IMR-90 (cell line): ENCODE measurements at places on chromosomes 1 and 21. TPM values are rescaled to one million over a fixed set of nuclear protein-coding genes. Genes with fewer than 3 reads are reported as not detected.
A peak's percentile ranks its signal among the peaks of the same experiment; 100 is the strongest.

GRCh38 chr1:80594013-80594412 lies 1206.7 kb upstream of the ADGRL2 start:
- H3K36me3 ChIP-seq: no peaks in the 10 kb centered on the region
- no peak overlapping the region for H3K27ac ChIP-seq
- no peaks in the 10 kb centered on the region for H3K27me3 ChIP-seq
- H3K4me1 ChIP-seq: no peaks in the 10 kb centered on the region

DNA sequence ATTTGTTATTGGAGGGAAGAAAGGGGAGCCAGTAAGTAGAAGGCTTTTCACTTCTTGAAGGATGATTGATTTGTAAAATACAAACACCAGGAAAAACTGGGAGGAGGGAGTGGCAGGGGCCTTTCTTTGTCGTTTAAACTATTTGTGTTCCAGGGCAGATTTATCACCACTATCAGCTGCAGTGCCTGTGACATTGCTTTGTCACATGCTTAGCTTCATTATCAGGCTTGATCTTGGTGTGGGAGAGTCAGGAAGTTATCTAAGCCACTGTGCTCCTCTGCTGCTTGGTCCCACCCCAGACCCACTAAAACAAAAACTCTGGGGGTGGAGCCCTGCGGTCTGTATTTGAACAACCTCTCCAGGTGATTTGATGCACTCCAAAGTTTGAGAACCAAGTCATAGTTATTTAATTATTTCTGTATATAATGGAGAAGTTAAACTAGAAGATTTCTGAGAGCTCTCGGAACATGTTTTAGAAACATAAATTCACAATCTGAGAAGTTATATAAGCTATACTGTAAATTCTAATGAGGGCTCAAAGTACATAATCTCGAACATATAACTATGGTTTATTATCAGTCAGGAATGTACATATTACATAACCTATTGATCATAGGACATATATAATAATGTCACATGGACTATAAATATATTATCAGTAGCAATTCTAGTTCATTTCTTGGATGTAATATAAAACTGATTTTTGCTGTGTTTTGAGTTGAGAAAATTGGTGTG lies 87.9 kb downstream of the CDC14A start:
- H3K36me3 ChIP-seq: no peaks in the 10 kb centered on the region
- no peaks in the 10 kb centered on the region for H3K27me3 ChIP-seq
- H3K4me1 ChIP-seq: peaks cover 5% of the 10 kb centered on the region; the same call in 1 of the 2 replicates
- DNase-seq: no peak

DNA sequence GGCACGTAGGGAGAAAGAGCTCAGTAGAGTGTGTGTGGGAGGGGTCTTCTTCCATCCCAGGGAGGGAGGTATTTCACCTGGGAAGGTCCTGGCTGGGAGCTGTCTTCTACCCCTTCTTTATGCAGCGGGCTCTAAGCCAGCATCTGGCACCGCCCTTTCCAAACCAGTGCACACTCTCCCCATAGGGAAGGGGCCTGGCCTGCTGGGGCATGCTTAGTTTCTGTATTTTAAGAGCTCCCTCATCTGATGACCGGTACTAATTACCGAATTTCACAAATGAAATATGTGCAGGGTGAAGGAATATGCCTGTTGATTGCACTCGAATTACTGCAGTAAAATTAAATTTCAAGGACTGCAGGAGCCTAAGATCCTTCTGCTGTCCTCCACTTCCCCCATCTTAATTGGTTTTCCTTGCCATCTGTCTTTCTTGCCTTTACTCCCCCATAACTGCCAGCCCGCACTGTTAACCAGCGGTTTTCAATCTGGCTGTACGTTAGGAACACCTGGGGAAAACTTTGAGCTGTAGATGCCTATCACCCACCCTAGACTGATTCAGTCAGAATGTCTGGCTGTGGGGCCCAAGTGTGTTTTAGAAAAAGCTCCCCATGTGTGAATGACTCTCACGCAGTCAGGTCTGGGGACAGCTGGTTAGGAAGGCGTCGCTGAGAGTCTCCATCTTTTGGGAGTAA lies 20.1 kb downstream of the GALNT2 start:
- H3K27ac ChIP-seq: no peak overlapping the region
- H3K36me3 ChIP-seq: peaks cover 3% of the 10 kb centered on the region; the same call in 1 of the 2 replicates
- no peak for DNase-seq

- H3K4me1 ChIP-seq: peaks cover 1% of the 10 kb centered on the region; the same call in 1 of the 2 replicates
- DNase-seq: peak; percentile 0
- H3K27ac ChIP-seq: no peak overlapping the region
- peaks cover 79% of the 10 kb centered on the region for H3K27me3 ChIP-seq
- H3K36me3 ChIP-seq: no peaks in the 10 kb centered on the region
Observed at GRCh38 chr21:44709426-44710293, 1.7 kb downstream of the TSPEAR start.

TRIM63 gene
- not detected in 2 replicates for total RNA-seq
